ENCODE measurements at places on chromosomes 5 and 9.
A peak's percentile ranks its signal among the peaks of the same experiment; 100 is the strongest.

DNA sequence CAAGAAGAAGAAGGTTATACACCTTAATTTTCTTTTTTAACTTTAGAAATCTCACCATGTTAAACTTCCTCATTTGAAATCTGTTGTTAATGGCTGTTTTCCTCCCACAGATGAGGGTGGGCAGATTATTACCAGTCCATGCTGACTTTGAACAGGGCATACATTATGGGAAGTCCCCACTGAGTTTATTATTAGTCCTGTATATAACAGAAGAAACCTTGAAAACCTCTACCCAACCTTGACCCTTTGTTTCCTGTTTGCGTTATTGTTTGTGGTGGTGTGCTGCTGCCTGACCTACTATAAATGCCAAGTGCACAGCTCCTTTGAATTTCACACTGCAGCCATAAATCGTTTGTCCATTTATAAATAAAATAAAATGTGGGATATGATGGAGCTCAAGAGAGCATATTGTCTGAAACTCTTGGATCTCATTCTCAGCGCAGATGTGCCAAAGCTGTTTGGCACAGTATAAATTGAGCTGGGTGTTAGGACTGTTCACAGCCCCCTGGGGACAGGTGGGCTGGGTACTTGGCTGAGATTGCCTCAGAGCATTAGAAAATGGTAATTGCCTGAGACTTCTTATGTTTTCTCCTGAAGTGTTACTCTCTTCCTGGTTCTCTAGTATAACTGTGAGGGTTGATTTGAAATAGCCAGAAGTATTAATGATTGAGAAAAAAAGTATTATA lies 139.6 kb downstream of the SPATA31D1 start:
- DNase-seq, result no peak

DNA sequence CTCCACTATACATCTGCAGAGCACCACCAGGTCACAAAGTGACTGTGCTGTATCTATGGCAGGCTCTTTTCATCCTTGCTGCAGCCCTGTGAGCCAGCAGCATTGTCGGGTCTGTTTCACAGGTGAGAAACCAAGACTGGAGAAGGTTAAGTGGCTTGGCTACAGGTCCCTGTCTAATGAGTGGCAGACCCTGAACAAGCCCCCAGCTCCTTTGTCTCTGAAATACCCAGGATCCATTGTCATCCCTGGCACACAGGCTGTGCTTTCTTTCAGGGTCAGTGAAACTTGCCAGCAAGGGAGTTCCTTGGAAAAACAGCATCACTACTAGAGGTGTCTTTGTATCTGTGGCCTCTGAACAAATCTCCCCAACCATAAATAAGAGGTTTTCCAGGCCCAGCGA lies 27.6 kb upstream of the CXCL14 start:
- no peak for DNase-seq

DNA sequence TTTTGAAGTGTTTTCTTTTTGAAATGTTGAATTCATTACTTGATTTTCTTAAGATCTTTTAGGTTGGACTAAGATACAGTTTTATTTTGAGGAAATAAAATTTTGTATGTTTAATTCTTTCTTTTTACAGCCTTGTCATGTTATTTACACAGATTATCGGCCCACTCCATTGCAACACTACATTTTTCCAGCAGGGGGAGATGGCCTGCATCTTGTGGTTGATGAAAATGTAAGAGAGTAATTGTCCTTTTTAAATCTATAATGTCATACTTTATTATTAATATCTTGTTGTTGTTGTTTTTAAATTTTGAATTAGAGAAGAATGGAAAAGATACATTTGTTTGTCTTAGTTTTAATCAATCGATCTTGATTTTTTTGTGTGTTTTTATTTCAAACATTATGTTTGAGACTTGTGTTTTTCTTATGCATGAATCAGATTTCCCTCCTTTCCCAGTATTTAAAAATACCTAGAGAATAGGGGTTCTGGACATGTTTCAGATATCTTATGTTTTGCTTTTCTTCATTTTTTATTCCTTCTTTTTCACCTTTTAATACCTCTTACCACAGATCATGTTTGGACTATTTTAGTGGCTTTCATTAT lies 36.7 kb downstream of the MTREX start:
- peak; percentile 41 for DNase-seq

DNA sequence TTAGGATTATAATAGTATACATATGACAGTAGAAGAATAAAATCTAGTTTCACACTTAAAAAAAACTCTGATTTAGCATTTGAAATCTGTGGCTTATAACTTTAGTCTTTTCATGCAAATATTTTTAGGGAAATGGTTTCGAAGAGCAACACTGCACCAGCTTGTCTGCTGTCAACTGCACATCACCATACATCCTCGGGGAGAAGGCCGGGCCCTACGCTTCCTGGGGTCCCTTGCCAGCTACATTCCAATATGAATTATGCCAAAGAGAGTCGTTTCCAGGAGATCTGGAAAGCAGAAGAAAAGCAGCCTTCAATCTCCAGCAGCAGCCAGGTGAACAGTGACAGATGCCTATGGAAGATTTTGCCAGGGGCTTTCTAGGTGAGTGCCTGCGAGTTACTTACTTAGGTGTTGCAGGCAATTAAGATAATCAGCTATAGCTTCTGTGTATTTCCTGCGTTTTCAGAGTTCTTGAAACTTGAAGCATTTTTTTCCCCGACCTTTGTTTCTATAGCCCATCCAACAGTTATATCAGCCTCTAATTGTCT lies 166.8 kb downstream of the TRPM3 start:
- DNase-seq, result no peak

GRCh38 chr9:20550326-20550725 lies 72.0 kb downstream of the MLLT3 start:
- DNase-seq, result no peak

DNA sequence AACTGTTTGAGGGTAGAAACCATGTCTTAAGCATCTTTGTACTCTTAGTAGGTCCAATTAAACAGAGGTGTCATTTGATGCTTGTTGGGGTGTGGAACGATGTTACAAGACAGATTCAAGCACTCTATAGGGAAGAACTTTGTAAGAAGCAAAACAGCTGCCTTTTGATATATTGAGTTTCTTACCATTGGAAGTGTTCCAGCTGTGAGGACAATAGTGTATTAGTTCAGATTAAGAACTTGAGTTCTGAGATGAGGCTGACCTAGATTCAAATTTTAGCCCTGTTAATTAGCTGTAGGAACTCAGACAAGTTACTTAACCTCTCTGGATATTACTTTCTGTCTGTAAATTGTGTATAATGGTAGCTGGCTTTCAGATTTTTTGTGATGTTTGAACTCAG lies 19.6 kb upstream of the ZNF462 start:
- no peak for DNase-seq

DNA sequence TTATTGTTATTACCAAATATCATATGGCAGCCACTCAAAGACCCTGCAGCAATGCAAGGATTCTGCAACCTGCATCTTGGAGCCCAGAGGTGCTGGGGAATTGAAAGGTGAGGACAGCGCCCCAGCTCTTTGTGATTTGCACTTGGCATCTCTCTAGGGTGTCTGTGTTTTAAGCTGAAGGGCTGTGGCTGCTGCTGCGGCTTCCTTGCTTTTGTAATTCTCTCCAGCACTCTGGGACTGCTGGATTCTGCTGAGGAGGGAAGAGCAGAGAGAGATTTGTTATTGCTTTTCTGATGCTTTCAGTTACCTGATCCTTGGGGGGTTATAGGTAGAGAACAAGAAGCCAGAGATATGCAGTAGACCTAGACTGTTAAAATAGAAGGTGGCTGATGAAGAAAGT lies 562.4 kb downstream of the EBF1 start:
- DNase-seq, result no peak

GRCh38 chr5:142314606-142315005 lies 10.2 kb downstream of the SPRY4 start:
- DNase-seq, result no peak

GRCh38 chr9:90964101-90965020 lies 162.7 kb downstream of the SYK start:
- no peak for DNase-seq

- DNase-seq, result no peak
These were observed 83.9 kb downstream of the TRPM3 start for GRCh38 chr9:71037521-71037920.

DNA sequence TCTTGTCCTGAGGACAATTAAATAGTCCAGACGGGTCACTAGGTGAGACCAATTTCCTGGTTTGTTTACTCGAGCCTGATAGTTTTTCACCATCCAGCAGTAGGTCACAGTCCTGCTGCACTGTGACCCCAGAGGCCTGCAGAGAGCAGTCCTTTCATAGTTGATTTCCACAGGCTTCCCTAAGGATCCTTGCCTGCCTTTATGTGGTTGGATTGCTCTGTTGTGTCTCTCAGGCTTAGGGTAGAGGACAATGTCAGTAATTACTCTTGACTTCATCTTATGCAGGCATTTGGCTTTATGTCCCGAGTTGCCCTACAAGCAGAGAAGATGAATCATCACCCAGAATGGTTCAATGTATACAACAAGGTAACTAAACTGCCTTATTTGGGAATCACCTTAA lies 9.0 kb upstream of the CATSPER3 start:
- DNase-seq, result no peak

GRCh38 chr5:140025736-140026135 lies 17.4 kb downstream of the NRG2 start:
- DNase-seq, result peak; percentile 63

DNA sequence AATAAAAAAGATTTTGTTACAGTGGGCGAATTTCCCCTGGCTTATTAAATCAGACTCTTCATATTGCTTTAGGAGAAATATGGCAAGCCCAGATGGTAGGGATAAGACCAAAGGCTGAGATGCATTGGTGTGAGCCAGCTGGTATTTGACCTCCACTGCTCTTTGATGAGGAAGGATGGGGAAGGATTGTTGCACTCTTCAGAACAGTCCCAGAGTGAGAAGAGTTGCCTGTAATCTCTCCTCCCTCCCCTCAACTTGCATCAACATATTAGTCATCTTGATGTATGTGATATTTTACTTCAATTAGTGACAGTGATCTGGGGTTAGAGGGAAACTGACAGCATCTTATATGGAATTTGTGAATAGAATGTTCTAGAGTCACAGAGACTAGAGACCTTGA lies 136.6 kb downstream of the ADAMTS12 start:
- no peak for DNase-seq

DNA sequence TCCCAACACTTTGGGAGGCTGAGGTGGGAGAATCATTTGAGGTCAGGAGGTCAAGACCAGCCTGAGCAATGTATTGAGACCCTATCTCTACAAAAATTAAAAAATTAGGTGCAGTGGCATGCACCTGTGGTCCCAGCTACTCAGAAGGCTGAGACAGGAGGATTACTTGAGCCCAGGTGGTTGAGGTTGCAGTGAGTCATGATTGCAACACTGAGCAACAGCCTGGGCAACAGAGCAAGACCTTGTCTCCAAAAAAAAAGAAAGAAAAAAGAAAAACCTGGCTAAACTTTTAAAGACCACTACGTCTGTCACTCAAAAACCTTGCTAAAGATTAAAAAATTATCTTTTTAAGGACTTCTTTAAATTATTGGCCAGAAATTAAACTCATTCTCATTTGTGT lies 59.8 kb upstream of the ABCA1 start:
- no peak for DNase-seq

DNA sequence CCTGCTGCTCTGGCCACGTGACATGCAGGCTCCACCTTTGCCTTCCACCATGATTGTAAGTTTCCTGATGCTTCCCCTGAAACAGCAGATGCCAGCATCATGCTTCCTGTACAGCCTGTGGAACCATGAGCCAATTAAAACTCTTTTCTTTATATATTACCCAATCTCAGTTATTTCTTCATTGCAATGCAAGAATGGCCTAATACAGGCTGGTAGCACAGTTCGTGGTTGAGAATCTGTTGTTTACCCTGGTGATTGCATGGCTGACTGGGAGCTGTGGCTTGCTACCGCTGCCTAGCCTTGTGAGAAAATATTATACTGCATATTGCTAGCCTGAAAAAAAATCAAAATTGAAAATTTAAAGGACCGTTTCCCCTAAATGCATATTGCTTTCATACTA lies 44.8 kb upstream of the PTPN3 start:
- DNase-seq, result no peak

Measured in MG63 (cell line).